Activated T-cell treated with anti-CD3 and anti-CD28 coated beads, Interleukin-2, amount 50 U/mL, for 24 hours (primary cell): ENCODE measurements at places on chromosomes 4 and X.

DNA sequence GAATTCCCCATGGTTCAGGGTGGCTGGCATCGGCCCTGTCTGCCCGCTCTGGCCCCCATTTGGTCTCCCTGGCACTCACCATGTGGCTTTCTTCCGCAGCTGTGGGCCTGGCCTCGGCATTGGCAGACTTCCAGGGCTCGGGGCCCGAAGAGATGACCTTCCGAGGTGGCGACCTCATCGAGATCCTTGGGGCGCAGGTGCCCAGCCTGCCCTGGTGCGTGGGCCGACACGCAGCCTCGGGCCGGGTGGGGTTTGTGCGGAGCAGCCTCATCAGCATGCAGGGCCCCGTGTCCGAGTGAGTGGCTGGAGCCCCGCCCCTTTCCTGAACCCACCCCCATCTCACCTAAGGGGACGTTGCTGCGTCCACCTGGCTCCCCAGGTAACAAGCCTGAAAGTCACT lies 20.1 kb downstream of the SH3TC1 start:
- no peaks in the 10 kb centered on the region for H3K27me3 ChIP-seq
- no peak for DNase-seq
- peaks cover 20% of the 10 kb centered on the region for H3K4me1 ChIP-seq
- no peak overlapping the region for H3K4me3 ChIP-seq
- H3K27ac ChIP-seq = no peak overlapping the region

- no peaks in the 10 kb centered on the region for H3K36me3 ChIP-seq
- H3K27me3 ChIP-seq = peaks cover 3% of the 10 kb centered on the region
Measured at GRCh38 chr4:88130544-88131305, 27.7 kb downstream of the ABCG2 start.

DNA sequence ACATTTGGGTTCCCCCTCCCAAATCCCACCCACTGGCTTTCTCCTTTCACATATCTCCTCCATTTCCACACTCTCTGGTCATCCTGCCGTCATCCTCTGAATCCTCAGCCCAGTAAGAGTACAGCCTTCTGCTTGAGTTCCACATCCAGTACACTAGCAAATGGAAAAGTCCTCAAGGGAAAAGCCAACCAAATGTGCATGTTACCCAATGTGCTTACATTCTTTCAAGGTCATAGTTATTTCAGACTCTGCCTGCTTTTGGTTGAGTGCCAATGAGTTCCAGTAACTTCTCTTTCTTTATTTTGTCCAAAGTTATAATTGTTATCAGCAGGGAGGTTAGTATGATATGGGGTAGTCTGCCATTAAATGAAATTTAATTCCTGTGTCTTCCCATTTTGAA lies 78.1 kb downstream of the SRPX start:
- no peak overlapping the region for H3K27ac ChIP-seq
- peaks cover 55% of the 10 kb centered on the region for H3K27me3 ChIP-seq
- H3K36me3 ChIP-seq = no peaks in the 10 kb centered on the region
- H3K4me1 ChIP-seq = no peaks in the 10 kb centered on the region
- DNase-seq = no peak

DNA sequence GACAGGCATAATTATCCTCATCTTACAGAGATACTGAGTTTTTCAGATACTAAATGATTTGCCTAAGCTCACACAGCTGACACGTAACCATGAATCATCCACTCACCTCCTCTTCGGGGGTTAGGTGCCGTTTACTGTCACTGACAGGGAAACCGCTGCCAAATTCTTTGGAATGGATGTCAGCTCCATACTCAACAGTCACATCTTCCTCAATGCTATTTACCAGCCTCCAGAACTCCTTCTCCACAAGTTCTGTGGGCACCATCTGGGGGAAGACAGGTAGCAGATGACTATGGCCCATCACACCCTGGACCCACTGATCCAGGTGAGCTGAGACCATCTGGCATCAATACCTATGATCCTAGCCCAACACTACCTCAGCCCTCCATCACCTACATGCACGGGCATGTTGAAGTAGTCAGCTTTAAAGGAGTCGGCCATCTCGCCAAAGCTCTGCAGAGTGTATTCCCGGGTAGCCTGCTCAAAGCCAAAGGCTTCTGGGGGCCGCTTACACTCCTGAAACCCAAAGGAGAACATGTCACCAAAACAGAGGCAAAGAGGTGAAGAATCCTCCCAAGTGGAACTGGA lies 13.5 kb downstream of the KDM5C start:
- no peak for DNase-seq
- peaks cover 1% of the 10 kb centered on the region for H3K4me1 ChIP-seq
- peaks cover 85% of the 10 kb centered on the region for H3K36me3 ChIP-seq
- H3K27ac ChIP-seq = peak overlapping the region; percentile 1

DNA sequence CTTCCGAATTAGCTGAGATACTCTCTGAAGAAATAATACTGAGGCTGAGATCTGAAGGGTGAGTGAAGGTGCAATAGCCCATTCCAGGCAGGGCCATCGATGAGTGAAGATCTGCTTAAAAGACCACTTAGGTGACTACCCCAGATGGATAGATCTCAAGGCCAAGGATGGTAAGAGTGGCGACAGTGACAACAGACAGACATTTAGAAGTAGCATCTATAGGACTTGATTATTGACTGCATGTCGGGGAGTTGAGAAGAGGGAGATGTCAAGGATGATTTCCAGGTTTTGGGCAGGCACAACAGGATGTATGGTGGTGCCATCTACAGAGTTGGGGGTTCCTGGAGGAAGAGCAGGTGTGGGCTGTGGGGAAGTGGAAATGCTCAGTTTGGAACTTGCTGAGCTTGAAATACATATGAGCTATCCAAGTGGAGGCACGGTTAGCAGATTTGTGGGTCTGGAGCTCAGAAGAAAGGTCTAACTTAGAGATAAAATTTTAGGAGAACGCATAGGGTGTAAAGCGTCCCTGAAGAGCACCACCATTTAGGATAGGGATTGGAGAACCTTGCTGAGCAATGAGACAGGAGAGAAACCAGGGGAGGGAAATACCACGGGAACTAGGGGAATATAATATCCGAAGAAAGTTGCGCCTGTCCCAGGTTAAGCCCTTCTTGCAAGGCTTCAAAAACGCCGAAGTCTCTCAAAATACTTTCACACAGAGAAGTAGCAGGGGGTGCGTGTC lies 688 bp downstream of the UFSP2 start:
- DNase-seq = peak; percentile 37
- H3K4me1 ChIP-seq = peaks cover 35% of the 10 kb centered on the region
- H3K36me3 ChIP-seq = peaks cover 39% of the 10 kb centered on the region
- peak overlapping the region; percentile 83 for H3K4me3 ChIP-seq
- H3K27me3 ChIP-seq = peaks cover 3% of the 10 kb centered on the region
- H3K27ac ChIP-seq = peak overlapping the region; percentile 100

- no peak for DNase-seq
- H3K4me3 ChIP-seq = no peak overlapping the region
- H3K36me3 ChIP-seq = no peaks in the 10 kb centered on the region
- no peaks in the 10 kb centered on the region for H3K4me1 ChIP-seq
- H3K27ac ChIP-seq = no peak overlapping the region
Measured at GRCh38 chrX:92231391-92231790, 452.2 kb downstream of the PCDH11X start.

DNA sequence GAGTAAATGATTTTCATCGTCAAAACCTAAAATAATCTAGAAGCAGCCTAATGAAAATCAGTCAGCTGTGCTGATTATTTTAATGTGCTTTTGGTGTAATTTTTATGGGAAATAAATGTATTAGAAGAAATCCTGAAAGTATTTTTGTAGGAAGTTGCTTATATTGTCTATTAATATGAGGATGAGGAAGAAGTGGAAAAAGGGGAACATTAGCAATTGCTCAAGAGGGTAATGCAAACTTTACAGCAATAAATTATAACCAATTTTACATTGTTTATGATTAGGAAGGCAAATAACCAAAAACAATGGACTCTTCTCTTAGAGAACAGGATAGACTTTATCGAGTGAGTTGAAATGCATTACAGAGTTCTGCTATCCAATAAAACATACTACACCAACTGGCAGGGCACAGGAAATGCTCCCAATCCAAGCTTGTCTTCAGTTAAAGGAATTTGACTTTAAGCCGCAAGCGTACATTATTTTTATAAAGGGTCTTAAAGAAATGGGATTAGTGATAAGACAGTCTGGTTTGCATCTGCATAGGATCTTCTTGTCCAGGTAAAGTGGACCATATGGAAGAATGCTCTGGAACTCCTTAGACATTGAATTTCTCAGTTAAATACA lies 374.8 kb downstream of the PDGFC start:
- no peak for DNase-seq
- H3K4me3 ChIP-seq = no peak overlapping the region
- no peaks in the 10 kb centered on the region for H3K27me3 ChIP-seq
- H3K27ac ChIP-seq = no peak overlapping the region
- no peaks in the 10 kb centered on the region for H3K4me1 ChIP-seq
- no peaks in the 10 kb centered on the region for H3K36me3 ChIP-seq

DNA sequence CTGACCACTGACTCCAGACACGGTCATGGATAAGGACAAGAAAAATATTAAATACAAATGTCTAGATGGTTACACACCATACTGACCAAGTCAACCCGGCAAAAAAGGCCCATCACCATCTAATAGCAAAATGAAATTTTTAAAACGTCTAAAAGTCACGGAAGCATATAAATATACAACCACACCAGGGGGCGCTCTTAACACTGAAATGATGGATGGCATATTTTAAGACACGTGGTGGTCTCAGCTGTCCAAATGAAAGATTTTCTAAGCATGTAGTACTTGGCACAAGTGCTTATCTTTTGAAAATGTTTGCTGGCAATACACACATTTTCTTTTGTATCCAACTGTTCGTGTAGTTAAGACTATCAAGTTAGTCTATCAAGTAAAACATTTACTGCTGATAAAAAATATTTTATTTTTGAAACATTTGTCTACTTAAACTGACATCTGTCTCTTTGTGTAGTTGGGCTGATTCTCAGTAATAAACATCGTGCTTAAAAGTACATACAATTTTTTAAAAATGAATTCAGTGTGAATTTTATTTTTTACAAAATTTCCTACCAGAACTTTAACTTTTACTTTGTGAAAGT lies 64.6 kb downstream of the COX7B2 start:
- no peak overlapping the region for H3K4me3 ChIP-seq
- H3K27me3 ChIP-seq = no peaks in the 10 kb centered on the region
- no peaks in the 10 kb centered on the region for H3K4me1 ChIP-seq
- no peak for DNase-seq

DNA sequence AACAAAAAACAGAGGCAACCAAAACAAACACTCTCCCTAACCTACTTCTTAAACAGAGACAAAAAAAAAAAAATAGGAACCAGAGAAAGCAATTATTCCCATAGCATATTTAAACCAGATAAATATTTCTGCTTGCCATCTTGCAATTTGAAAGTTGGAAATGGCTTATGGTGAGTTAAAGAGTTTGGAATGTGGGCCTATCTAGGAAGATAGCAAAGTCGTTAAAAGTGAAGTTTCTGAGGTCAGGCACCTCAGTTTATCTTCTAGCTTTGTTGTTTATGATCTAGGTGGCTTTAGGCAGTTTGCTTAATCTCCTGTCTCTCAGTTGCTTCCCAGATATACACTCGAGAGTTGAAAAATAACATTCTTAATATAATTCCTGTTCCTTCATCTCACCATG lies 284.2 kb downstream of the KCNIP4 start:
- H3K36me3 ChIP-seq = no peaks in the 10 kb centered on the region
- H3K27me3 ChIP-seq = no peaks in the 10 kb centered on the region
- no peaks in the 10 kb centered on the region for H3K4me1 ChIP-seq
- no peak overlapping the region for H3K4me3 ChIP-seq
- H3K27ac ChIP-seq = no peak overlapping the region

DNA sequence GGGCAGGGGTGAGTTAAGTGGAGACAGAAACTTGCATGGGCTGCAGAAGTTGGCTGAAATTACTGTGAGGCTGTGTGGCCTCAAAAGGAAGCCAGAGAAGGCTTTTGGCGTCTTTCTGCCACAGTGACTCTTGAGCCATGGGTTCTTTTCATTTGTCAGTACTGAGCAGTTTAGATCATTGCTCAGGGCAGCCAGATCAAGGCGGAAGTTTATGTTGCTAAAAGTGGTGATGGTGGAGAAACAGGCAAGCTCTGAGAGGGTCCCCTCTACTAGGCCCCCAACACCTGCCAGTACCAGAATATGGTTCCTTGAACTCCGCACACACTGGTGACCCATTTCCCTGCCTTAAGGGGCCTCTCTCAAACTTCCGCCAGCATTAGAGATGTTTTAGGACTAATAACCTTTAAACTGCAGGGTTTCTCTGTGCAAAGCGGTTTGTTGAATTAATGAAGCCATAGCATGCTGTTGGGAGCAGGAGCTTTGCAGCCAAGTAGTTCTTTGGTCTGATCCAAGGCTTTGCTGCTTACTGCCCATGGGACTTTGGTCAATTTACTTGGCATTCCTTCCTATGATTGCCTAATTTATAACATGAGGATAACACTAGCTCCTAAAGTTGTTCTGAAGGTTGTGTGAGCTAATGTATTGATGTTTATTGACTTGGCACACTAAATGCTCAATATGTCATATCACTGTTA lies 34.5 kb downstream of the RNF175 start:
- no peak overlapping the region for H3K27ac ChIP-seq
- DNase-seq = no peak
- no peaks in the 10 kb centered on the region for H3K36me3 ChIP-seq
- no peak overlapping the region for H3K4me3 ChIP-seq

DNA sequence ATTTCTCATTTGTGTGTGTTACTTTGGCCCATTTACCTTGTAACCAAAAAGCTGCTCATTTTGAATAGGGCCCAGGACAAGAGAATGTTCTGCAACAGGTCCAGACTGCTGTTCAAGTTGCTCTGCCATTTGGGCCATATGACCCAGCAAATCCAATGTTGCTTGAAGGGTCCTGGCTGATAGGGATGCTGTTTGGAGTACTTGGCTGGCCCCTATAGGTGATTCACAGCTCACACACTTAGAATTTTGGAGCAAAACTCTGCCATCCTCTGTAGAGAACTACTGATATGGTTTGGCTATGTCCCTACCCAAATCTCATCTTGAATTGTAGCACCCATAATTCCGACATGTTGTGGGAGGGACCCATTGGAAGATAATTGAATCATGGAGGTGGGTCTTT lies 131.5 kb downstream of the AASDH start:
- H3K4me1 ChIP-seq = peaks cover 18% of the 10 kb centered on the region
- H3K27me3 ChIP-seq = peaks cover 56% of the 10 kb centered on the region
- no peak overlapping the region for H3K4me3 ChIP-seq
- no peaks in the 10 kb centered on the region for H3K36me3 ChIP-seq

GRCh38 chr4:13461191-13461905 lies 22.8 kb downstream of the RAB28 start:
- no peak for DNase-seq
- peaks cover 22% of the 10 kb centered on the region for H3K4me1 ChIP-seq
- no peak overlapping the region for H3K27ac ChIP-seq

GRCh38 chr4:88705805-88706492 lies 8.3 kb upstream of the NAP1L5 start:
- DNase-seq = no peak
- peak overlapping the region; percentile 66 for H3K27ac ChIP-seq
- no peak overlapping the region for H3K4me3 ChIP-seq
- peaks cover 14% of the 10 kb centered on the region for H3K4me1 ChIP-seq
- no peaks in the 10 kb centered on the region for H3K27me3 ChIP-seq
- peaks cover 72% of the 10 kb centered on the region for H3K36me3 ChIP-seq

- H3K27me3 ChIP-seq = peaks cover 69% of the 10 kb centered on the region
- H3K4me3 ChIP-seq = no peak overlapping the region
- no peaks in the 10 kb centered on the region for H3K36me3 ChIP-seq
Measured at GRCh38 chr4:78061939-78062570, 4.9 kb downstream of the FRAS1 start.
